C1 segment of cervical spinal cord (tissue), 14 donors: ENCODE measurements at places on chromosomes 7 and 10.

DNA sequence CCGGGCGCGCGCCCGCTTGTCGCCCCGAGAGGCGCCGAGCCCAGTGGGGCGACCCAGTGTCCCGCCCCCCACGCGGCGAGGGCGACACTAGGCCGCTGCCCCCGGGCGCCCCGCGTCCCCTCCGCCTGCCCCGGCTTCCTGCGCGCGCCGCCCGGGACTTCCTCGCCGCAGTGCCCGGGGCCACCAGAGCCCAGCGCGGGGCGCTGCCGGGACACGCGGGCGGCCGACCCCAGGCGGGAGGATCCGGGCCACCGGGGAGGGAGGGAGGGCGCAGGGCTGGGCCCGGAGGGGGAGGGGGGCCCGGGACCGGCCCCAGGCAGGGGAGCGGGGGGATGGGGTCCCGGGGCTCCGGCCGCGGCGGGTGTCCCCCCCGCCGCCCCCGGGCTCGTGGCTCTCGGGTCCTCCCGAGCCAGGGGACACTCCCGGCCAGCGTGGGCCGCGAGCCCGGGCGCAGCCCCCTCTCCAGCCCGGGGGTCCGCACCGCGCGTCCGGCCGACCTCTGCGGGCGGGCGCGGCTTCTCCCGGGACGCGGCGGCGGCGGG lies 435 bp upstream of the PWWP2B start:
- no peak for DNase-seq

- DNase-seq: no peak
Measured at GRCh38 chr7:128039544-128039953, 8.3 kb upstream of the LRRC4 start.

DNA sequence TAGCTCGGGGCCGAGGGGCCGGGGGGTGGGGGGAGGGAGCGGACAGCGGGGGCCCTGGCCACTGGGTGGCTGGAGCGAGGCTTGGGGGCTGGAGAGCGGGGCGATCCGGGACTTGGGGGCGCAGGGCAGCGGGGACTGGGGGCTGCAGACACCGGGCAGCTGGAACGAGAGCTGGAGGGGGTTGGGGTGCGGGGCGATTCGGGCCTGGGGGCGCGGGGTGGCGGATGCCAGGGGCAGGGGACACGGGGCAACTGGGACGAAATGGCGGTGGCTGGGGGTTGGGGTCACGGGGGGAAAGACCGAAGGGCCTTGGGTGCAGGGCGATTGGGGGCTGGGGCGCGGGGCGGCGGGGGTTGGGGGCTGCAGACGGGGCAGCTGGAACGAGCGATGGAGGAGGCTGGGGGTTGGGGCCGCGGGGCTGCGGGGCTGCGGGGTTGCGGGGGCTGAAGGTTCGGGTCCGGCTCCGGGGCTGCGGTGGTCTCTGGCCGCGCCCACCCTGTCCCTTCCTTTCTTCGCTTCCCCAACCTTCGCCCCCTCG lies 590 bp downstream of the COL26A1 start:
- no peak for DNase-seq

DNA sequence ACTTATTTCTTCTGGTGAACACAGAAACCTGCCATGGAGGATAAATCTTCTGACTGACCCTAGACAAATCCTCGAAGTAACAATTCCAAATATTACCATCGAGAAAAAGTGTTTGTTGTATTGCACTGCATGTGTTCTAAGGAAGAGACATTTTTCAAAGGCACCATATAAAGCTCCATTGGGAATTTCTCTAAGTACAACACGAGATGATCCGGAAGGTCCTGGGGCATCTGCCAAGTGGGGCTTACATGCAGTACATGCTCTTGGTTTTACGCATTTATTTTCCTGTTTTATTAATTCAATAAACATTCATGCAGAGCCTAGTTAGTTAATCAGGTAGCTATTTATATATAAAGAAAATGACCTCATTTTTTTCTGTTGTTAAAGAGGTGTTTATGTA lies 692.0 kb upstream of the IGFBP3 start:
- no peak for DNase-seq

GRCh38 chr10:124125305-124126116 lies 32.1 kb upstream of the CHST15 start:
- DNase-seq: no peak

DNA sequence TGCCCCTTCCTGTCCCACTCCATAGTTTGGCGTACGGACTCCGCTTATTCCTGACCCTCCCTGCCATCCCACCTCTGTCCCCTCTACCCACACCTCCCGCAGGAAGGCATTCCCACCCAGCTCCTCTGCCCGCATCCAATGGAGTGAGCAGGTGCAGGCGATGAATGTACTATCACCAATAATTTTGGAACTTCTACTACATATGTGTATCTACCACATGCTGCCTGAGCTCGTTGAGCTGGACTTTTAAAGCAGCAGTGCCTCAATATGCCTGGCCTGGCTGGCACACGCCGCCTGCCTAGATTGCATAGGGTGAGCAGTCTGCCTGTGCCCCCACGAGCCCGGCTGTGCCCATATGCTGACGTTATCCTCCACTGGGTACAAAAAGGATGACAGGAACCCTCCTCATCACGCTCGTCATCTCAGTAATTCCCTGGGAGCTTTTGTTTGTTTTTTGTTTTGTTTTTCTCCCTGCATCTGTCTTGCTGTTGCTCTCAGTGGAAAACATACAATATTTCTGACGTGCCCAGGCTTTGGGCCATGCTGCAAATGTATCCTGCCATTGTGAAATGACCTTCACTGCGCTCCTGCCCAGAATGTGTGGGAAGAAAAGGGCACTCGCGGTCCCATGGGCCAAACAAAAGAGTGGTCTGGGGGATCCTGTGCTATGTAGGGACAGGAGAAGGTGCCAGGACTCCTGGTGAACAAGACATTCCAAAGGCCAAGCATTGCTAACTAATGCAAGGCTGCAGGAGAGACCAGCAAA lies 302.8 kb downstream of the PTPRN2 start:
- no peak for DNase-seq

- no peak for DNase-seq
Measured at GRCh38 chr10:122182308-122182707, 88.8 kb upstream of the BTBD16 start.

DNA sequence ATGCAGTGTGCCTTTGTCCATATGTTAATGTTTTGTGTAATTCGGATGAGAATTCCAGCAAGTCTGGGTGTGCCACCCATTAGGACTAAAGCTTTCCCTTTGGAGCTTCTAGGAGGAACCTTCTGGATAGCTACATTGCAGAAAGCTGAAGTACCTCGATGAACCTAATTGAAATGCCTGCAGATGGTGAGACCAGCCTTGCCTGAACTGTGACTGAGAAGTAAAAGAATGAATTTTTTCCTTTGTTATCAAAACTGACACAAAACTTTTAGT lies 31.1 kb upstream of the FBXW4 start:
- DNase-seq: no peak

DNA sequence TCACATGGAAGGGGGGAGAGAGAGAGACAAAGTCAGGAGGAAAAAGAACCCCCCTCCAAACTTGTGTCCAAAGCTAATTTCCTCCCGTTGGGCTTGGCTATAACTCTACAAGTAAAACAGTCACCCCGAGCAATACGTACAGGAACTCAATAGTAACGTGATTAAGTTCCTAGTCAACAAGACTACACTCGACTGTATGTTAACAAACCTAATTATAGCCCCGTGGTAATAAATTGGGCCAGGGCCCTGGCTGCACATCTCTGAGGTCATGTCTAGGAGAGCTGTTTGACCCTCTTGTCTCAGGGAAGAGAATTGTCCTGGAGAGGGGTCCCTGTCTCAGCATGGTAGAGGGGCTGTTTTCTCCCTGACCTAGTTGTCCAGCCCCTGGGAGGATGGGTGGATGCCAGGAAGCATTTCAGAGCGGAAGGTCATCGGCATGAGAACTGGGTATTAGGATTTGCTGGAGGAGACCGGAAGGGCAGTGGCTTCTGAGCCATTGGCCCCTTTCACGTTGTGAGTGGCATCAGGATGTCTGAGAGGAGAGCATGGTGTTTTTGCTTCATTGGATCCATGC lies 60.2 kb upstream of the COMTD1 start:
- no peak for DNase-seq

DNA sequence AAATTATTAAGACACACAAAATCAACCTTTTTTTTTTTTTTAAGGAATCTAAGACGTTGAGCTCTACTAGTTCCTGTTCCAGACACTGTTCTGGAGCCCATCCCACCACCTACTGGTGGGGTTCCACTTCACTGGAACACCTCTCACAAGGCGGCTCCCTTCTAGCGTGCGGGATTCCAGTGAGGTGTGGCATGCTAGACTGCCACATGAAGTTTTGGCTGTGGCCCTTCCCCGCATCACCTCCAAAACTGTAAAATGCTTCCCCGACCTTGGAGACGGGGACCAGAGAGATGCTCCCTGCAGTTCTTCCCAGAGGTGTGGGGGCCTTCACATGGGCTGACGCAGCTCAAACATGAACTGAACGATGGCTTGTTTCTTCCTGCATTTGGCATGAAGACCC lies 12.6 kb downstream of the FAM53B start:
- DNase-seq: no peak

GRCh38 chr7:139713526-139714162 lies 64.2 kb downstream of the HIPK2 start:
- DNase-seq: no peak

GRCh38 chr7:99631295-99632109 lies 14.8 kb downstream of the ZSCAN25 start:
- no peak for DNase-seq

- DNase-seq: no peak
Measured at GRCh38 chr10:115417585-115418265, 324.6 kb downstream of the ATRNL1 start.

GRCh38 chr7:90430614-90431460 lies 27.6 kb downstream of the CLDN12 start:
- no peak for DNase-seq

GRCh38 chr7:132654150-132654549 lies 77.9 kb upstream of the PLXNA4 start:
- no peak for DNase-seq

DNA sequence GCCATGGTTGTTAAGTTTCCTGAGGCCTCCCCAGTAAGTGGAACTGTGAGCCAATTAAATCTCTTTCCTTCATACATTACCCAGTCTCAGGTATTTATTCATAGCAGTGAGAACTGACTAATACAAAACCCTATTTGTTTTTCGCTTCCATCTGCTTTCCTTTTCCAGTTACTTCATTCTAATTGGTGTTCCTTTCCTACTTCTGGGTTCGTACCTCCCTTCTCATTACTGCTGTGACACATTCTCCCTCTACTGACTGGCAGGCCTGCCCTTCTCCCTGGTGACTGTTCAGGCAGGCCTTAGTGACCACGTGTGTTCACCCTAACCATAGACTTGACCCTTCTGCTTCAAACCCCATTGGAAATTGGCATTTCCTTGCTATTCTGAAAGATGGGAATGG lies 37.7 kb downstream of the MTURN start:
- peak; percentile 70 for DNase-seq

DNA sequence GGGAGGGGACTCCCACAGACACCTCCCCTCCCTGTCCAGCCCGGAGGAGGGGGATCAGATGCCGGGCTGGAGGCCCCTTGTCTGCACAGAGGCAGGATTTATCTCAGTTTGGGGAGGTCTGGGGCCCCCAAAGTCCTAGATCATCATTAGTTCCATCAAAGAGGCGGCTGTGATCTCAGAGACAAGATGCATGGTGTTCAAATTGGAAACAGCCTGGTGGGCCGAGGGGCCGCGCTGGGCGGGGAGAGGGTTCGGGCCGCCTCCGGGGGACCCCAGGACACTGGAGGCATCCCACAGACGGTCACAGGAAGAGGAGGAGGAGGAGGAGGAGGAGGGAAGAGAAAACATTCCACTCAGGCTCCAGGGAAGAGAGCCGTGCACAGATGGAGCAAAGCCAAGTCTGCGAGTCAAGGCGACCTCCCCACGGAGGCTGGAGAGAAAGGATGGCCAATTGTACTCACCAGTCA lies 69.5 kb upstream of the CUX1 start:
- no peak for DNase-seq

DNA sequence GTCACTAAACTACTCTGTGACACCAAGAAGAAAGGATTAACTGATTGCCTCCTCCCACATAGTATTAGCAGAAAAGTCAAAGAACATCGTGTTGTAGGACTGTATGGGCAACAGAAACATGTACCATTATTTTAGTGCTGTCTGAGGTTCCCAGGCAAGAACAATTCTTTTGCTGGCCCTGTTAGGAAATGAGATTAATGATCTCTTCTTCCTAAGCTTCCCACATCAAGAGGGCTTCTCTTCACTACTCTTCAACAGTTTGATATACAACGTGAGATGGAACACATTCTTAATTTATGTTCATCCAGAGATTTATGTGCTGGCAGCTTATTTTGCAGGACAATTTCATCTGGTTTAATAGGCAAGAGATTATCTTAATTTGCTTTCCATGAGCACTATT lies 219.6 kb downstream of the DOCK4 start:
- DNase-seq: no peak

- no peak for DNase-seq
Measured at GRCh38 chr7:71695186-71695585, 563.2 kb downstream of the GALNT17 start.

GRCh38 chr7:119694506-119694905 lies 578.5 kb upstream of the KCND2 start:
- no peak for DNase-seq

DNA sequence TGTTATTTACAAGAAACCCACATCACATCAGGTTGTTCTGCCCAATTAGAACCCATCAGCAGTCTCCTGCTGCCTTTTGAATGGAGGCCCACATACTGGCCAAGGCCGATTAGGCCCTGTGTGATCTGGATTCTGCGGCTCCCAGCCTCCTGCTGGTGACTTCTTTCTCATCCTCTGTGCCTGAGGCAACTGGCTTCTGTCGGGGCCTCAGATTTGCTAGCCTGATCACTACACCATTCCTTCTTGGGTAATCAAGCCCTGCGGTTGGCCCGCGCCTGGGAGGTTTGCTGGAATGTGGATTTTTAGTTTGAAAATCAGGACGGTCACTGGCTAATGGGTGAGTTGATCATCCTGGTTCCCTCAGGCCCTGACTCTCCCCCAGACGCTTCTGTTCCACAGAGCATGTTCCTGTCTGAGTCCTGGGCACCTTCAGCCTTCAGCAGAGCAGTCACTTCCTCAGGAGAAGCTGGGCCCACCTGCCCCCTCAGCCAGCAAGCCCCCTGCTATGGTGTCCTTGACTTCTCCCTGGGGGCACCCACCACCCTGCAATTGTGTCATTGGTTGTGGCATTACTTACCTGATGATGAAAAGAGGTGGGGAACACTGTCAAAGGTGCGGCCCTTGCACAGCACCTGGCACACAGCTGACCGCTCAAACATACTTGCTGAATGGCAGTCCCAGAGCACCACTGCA lies 207.6 kb downstream of the PHTF2 start:
- DNase-seq: no peak

GRCh38 chr7:33354201-33354600 lies 224.8 kb downstream of the BBS9 start:
- no peak for DNase-seq

GRCh38 chr10:122774231-122774630 lies 71.4 kb downstream of the CUZD1 start:
- DNase-seq: no peak

DNA sequence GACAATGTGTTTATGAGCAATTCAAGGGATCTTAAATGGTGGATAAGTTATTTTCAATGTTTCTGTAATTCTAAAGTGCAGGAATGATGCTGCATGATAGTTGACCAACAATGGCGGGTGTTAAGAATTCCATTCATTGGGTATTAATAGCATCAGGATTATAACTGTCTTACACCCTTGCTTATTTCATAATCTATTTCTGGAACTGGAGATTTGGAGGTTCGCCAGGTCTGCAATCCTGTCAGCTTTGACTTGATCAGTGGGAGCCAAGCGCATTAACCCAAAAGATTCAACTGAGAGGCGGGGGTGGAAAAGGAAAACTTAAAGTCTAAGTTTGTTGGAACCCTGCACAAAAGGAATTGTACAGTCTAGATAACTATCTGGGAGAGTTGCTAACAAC lies 114.9 kb upstream of the ZEB1 start:
- DNase-seq: no peak
